ENCODE measurements at places on chromosomes 1 and 21. TPM values are rescaled to one million over a fixed set of nuclear protein-coding genes. Genes with fewer than 3 reads are reported as not detected.

GRCh38 chr1:51329443-51330325 is 678 bp downstream of the TTC39A start:
- no peaks in the 10 kb centered on the region for H3K27me3 ChIP-seq
- H3K27ac ChIP-seq: no peak overlapping the region
- no peaks in the 10 kb centered on the region for H3K36me3 ChIP-seq
- peaks cover 8% of the 10 kb centered on the region for H3K4me1 ChIP-seq
- no peak for DNase-seq

GRCh38 chr1:116997066-116997465 is 4.5 kb upstream of the CD101 start:
- no peak for DNase-seq
- H3K36me3 ChIP-seq: no peaks in the 10 kb centered on the region
- H3K4me1 ChIP-seq: no peaks in the 10 kb centered on the region
- H3K27me3 ChIP-seq: no peaks in the 10 kb centered on the region
- no peak overlapping the region for H3K27ac ChIP-seq

DNA sequence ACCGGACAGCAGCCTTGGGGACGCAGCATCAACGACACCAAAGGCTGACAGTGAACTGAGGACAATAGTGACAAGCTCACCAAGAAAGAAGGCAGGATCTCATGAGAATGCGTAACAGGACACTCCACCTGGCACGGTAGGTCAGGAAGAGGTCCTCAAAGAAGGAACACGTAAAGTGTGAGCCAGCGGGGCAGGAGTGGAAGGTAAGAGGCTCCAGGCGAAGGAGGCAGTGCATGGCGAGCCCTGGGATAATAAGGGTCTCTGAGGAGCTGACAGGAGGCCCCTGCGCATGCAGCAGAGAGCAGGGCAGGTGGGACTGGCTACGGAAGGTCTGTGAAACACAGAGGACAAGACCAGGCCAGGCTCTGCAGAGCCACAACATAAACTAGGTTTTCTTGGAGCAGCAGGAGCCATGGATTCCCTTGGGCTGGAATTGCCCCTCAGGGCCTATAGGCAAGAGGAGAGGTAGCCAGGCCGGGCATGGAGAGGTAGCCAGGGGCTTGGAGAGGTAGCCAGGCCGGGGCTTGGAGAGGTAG is 8.2 kb downstream of the LSS start:
- no peak overlapping the region for H3K27ac ChIP-seq
- H3K27me3 ChIP-seq: no peaks in the 10 kb centered on the region
- no peaks in the 10 kb centered on the region for H3K4me1 ChIP-seq
- DNase-seq: no peak

DNA sequence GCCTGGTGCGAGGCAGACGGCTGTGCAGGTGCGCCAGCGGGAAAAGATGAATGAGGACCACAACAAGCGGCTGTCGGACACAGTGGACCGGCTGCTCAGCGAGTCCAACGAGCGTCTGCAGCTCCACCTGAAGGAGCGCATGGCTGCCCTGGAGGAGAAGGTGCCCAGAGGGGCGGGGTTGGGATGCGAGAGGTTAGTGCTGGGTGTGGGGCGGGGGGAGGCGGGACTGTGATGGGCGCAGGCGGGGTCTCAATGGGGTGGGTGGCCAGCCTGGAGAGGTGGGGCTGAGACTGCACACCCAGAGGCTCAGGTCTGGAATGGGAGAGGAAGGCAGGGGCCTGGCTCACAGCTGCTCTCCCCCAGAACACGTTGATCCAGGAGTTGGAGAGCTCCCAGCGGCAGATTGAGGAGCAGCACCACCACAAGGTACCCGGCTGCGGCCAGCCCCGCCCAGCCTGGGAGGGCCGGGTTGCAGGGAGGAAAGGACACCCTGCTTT is 22.3 kb downstream of the PPFIA4 start:
- no peaks in the 10 kb centered on the region for H3K36me3 ChIP-seq
- H3K4me1 ChIP-seq: no peaks in the 10 kb centered on the region
- no peak overlapping the region for H3K27ac ChIP-seq

GRCh38 chr1:153539395-153540093 is 1.2 kb downstream of the S100A5 start:
- no peaks in the 10 kb centered on the region for H3K27me3 ChIP-seq
- no peak overlapping the region for H3K27ac ChIP-seq
- no peak overlapping the region for H3K4me3 ChIP-seq
- H3K36me3 ChIP-seq: no peaks in the 10 kb centered on the region

- no peak overlapping the region for H3K4me3 ChIP-seq
- no peak overlapping the region for H3K27ac ChIP-seq
- DNase-seq: no peak
- no peaks in the 10 kb centered on the region for H3K27me3 ChIP-seq
Measured at GRCh38 chr1:199040076-199040905, 401.5 kb downstream of the PTPRC start.

IFNLR1 gene
- total RNA-seq: 39.7 TPM

NRIP1 gene
- 32.1 TPM for total RNA-seq

DNA sequence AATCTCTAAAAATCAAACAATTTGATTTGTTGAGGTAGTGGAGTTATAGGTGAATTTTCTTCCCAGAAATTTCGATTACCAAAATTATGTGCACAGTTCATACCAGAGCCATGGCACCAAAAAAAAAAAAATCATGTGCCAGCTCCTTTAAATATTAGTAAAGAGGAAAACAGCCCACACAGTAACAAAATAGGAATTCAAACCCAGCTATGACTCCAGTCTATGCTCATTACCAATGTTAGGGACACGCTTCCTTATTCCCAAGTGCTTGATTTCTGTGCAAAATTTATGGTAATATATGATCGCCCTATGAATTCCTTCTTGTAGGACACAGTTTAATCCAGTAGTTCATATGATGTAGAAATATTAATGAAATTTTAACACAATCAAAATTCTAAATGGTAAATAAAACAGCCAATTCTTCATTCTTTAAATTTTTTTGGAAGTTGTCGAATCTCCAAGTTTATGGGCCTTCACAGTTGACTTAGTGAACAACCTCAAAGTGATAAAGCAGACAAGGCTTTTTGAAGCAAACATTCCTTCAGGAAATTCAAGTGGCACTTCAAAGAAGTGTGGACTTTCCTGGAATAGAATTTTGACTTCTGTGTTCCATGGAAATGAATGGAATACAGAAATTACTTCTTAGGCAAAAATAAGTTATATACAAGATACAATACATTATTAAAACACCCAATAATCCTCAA is 1.9 kb downstream of the TOR1AIP2 start:
- no peaks in the 10 kb centered on the region for H3K36me3 ChIP-seq
- H3K27me3 ChIP-seq: no peaks in the 10 kb centered on the region
- no peak overlapping the region for H3K27ac ChIP-seq
- no peak overlapping the region for H3K4me3 ChIP-seq

- H3K4me1 ChIP-seq: peaks cover 3% of the 10 kb centered on the region
- H3K27me3 ChIP-seq: peaks cover 2% of the 10 kb centered on the region
- H3K27ac ChIP-seq: no peak overlapping the region
- H3K4me3 ChIP-seq: no peak overlapping the region
- no peak for DNase-seq
Measured at GRCh38 chr1:112335351-112335750, 60.7 kb upstream of the CTTNBP2NL start.

ST6GALNAC5 gene
- total RNA-seq: not detected

NECTIN4 gene
- total RNA-seq: not detected

SYT2 gene
- not detected for total RNA-seq

DNA sequence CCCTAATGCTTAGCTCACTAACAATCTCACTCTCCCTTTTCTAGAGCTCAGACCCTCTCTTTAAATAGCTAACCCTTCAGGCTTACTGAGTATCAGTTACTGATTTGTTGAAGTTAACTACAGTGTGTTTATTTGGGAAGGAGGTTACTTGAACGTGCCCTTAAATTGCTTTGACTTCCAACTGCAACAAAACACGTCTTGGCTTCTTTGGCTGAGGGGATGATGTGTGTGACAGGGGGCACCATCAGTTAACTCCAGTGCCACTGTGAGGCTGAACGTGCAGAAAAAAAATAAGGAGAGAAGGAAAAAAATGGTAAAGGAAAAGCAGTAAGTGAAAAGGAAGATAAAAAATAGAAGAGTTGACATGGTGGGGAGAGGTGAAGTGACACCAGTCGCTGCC is 75.1 kb upstream of the NRIP1 start:
- H3K27ac ChIP-seq: no peak overlapping the region
- H3K4me3 ChIP-seq: no peak overlapping the region
- H3K4me1 ChIP-seq: peaks cover 2% of the 10 kb centered on the region
- H3K27me3 ChIP-seq: no peaks in the 10 kb centered on the region
- no peaks in the 10 kb centered on the region for H3K36me3 ChIP-seq
- no peak for DNase-seq

GRCh38 chr1:176603696-176604095 is 140.7 kb downstream of the PAPPA2 start:
- H3K4me3 ChIP-seq: no peak overlapping the region
- DNase-seq: no peak

- H3K36me3 ChIP-seq: peaks cover 12% of the 10 kb centered on the region
- no peaks in the 10 kb centered on the region for H3K4me1 ChIP-seq
- no peak overlapping the region for H3K27ac ChIP-seq
- H3K27me3 ChIP-seq: no peaks in the 10 kb centered on the region
- H3K4me3 ChIP-seq: no peak overlapping the region
- DNase-seq: no peak
Measured at GRCh38 chr1:180994262-180994661, 28.4 kb downstream of the STX6 start.

- DNase-seq: no peak
- H3K27me3 ChIP-seq: peaks cover 23% of the 10 kb centered on the region
- H3K27ac ChIP-seq: no peak overlapping the region
- H3K36me3 ChIP-seq: no peaks in the 10 kb centered on the region
- H3K4me1 ChIP-seq: peaks cover 20% of the 10 kb centered on the region
- no peak overlapping the region for H3K4me3 ChIP-seq
Measured at GRCh38 chr1:109877317-109877771, 33.3 kb upstream of the CSF1 start.

GRCh38 chr1:232422898-232423297 is 207.0 kb downstream of the SIPA1L2 start:
- H3K36me3 ChIP-seq: no peaks in the 10 kb centered on the region
- DNase-seq: no peak
- no peak overlapping the region for H3K4me3 ChIP-seq
- H3K27ac ChIP-seq: no peak overlapping the region

GRCh38 chr21:44400791-44401385 is 47.5 kb downstream of the TRPM2 start:
- H3K36me3 ChIP-seq: no peaks in the 10 kb centered on the region
- no peaks in the 10 kb centered on the region for H3K4me1 ChIP-seq
- no peak overlapping the region for H3K4me3 ChIP-seq
- no peak overlapping the region for H3K27ac ChIP-seq
- H3K27me3 ChIP-seq: no peaks in the 10 kb centered on the region
- no peak for DNase-seq

INSRR gene
- not detected for total RNA-seq

C2CD4D gene
- total RNA-seq: not detected

DNA sequence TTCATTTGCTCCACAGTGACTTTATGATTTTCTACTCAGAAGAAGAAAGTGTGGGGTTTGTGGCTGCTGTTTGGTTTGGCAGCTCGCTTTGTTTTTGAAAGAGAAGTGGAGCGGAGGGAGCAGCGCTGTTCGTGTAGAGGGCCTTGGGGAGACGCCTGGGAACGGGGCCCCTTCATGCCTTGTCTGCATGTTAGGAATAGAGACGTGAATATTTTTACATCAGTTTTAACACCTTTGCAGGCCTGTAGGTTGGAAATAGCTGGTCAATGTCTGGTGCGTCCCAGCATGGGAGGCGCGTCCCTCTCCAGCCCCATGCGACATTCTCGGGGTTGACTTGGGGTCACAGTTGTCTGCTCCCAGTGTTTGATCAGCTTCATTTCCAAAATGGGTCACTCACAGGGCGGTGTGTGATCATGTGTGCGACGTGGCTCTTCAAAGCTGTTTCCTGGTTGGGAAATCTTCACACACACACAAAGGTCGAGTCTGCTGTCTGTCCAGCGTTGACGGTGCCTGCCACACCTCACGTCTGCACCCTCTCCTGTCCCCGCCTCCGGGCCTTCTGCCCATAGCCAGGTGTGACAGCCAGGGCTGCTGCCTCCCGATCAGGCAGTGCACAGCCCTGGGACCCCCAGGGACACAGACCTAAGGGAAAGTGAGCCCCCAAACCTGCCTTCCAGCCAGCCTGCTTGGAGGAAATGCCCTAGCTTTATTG is 149.2 kb downstream of the PSMG1 start:
- no peak overlapping the region for H3K27ac ChIP-seq
- DNase-seq: no peak
- no peaks in the 10 kb centered on the region for H3K4me1 ChIP-seq

GRCh38 chr1:112982853-112983536 is 27.0 kb upstream of the SLC16A1 start:
- H3K27me3 ChIP-seq: no peaks in the 10 kb centered on the region
- H3K4me1 ChIP-seq: peaks cover 19% of the 10 kb centered on the region
- peak overlapping the region; percentile 43 for H3K27ac ChIP-seq
- peak; percentile 38 for DNase-seq

- H3K27me3 ChIP-seq: no peaks in the 10 kb centered on the region
- H3K4me1 ChIP-seq: peaks cover 4% of the 10 kb centered on the region
- DNase-seq: no peak
- no peak overlapping the region for H3K27ac ChIP-seq
Measured at GRCh38 chr1:234619794-234620247, 9.8 kb upstream of the IRF2BP2 start.

HPCAL4 gene
- not detected for total RNA-seq

DNA sequence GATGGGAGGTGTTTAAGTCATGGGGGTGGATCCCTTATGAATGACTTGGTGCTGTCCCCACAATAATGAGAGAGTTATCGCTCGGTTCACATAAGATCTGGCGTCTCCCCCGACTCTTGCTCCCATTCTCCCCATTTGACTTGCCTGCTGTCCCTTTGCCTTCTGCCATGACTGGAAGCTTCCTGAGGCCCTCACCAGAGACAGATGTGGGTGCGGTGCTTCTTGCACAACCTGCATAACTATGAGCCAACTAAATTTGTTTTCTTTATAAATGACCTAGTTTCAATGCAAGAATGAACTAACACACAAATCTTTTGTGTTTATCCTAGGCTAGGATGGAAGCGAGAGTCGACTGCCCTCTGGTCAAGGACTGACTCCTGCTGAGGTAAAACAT is 31.2 kb upstream of the CDC14A start:
- no peak overlapping the region for H3K27ac ChIP-seq
- no peak overlapping the region for H3K4me3 ChIP-seq
- no peak for DNase-seq

DNA sequence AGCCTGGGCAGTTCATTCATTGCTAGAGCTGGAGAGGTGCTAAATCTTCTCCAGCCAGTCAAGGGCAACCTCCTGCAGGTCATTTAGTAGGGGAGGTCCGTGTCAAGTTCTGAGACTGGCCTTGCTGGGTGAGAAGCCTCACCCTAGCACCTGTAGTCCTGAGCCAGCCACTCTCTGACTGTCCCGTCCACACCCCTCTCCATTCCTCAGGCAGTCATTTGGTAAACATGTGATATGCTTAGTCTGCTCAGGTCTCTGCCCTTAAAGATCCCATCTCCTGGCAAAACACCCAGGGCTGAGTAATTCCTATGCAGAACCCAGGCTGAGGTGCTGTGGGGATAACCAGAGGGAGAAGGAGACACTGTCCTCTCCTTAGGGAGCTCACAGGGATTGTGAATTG is 13.7 kb upstream of the IGFN1 start:
- H3K4me3 ChIP-seq: no peak overlapping the region
- no peak overlapping the region for H3K27ac ChIP-seq
- no peaks in the 10 kb centered on the region for H3K4me1 ChIP-seq
- H3K27me3 ChIP-seq: no peaks in the 10 kb centered on the region
- no peak for DNase-seq
